NCI-H510A treated with DMSO at 0.1 percent for 48 hours (cell line): ENCODE measurements at places on chromosomes 16 and 17.

GRCh38 chr17:42049834-42050392 is 488 bp downstream of the C17orf113 start:
- DNase-seq: no peak

DNA sequence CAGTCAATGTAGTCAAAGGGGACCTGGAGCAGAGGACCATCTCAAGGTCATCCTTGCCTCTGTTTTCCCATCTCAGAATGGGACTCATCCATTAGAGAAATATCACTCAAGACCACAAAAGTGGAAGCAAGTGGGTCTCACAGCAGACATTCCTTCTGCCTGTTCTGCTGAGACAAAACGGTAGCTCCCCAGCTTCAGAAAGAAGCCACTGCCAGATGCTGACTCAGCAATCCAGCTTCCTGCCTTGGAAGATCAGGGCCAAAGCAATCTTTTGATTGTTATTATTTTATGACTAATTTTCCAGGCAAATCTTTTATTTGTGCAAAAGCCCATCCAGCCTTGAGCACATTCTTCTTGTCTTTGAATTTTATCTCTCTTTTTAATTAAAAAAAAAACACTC is 86.8 kb downstream of the CCT6B start:
- DNase-seq: no peak

GRCh38 chr17:4658478-4659305 is 17.2 kb upstream of the ALOX15 start:
- DNase-seq: no peak

- no peak for DNase-seq
These were observed 9.6 kb downstream of the ABHD15 start for GRCh38 chr17:29557085-29557738.

GRCh38 chr17:65290616-65291015 is 153.4 kb downstream of the RGS9 start:
- DNase-seq: no peak

DNA sequence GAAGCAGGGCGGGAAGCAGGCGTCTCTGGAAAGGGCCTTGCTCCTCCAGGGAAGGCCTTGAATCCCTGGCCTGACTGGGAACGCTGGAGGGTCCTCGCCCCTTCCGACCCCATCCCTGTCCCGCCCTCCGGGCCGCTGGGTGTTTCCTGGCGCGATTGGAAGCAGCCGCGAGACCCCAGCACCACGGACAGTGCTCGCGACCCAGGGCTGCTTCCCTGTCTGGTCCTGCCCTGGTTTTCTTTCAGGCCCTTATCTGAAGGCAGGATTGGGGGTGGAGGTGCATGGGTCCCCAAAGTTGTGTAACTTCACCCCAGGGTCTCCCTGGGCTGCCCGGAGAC is 2.1 kb downstream of the MGAT5B start:
- no peak for DNase-seq

- DNase-seq: no peak
These were observed 18.8 kb downstream of the POLR2A start for GRCh38 chr17:7502987-7503386.
